Esophagus muscularis mucosa (tissue), 4 donors: ENCODE measurements at places on chromosomes 11 and 22. TPM values are rescaled to one million over a fixed set of nuclear protein-coding genes. Genes with fewer than 3 reads are reported as not detected.

GRCh38 chr22:49433717-49434611, 393.7 kb downstream of the BRD1 start:
- no peak for DNase-seq

Gene ACO2
- total RNA-seq, result 187 TPM

- no peak for DNase-seq
These were observed 563.2 kb downstream of the TMEM135 start for GRCh38 chr11:87600938-87601337.

Gene CNIH2
- total RNA-seq, result not detected

- DNase-seq, result peak; percentile 81
These were observed 107.0 kb downstream of the KCNQ1OT1 start for GRCh38 chr11:2592559-2593392.

- DNase-seq, result no peak
These were observed 19.4 kb downstream of the EHF start for GRCh38 chr11:34640050-34640923.

DNA sequence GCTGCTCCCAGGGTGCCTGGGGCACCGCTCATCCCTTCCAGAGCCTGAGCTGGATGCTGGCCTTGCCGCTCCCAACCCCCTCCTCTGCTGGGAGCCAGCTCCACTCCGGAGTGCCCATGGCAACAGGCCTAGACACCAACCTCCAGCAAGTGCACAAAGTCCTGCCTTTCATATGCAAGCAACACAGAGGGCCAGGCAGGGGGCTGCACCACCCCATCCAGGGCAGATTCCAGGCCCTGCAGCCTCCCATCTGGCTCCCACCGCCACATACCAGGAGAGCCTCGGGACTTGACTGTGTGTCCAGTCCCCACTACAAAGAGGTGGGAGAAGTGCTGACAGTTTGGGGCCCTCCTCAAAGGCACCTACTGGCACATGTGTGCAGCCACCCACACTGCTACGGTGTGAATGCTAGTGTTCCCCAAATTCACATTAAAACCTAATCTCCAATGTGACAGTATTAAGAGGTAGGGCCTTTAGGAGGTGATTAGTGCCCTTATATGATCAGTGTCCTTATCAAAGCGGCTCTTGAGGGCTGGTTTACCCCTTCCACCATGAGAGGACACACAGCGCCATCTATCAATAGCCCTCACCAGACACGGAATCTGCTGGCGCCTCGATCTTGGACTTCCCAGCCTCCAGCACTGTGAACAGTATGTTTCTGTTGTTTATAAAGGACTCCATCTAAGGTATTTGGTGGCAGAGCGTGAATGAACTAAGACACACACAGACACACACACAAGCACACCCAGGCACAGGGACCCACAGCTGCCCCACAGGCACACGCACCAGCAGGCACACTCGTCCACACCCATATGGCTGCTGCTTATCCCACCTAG, 16.2 kb downstream of the ARVCF start:
- DNase-seq, result no peak

DNA sequence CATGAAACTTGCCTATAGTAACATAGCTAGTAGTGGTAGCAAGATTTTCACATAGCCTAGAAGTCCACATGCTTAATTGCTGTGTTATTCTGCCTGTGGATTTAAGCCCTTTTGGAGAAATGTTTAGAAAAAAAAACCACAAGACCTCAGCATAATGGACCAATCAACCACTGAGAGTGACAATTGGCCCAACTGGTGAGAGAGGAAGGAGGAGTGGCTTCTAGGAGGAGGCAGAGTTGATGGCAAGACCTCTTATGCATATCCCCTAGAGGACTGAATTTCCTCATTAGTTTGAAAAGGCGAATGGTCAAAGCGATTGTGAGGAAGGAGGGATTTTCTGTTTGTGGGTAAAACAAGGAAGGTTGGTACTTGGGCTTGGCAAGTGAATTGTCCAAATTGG, 30.6 kb downstream of the NNMT start:
- no peak for DNase-seq

- DNase-seq, result peak; percentile 77
These were observed 54.3 kb downstream of the SPATA19 start for GRCh38 chr11:133790995-133791394.

GRCh38 chr11:116189408-116190170, 583.2 kb downstream of the BUD13 start:
- DNase-seq, result no peak

- no peak for DNase-seq
These were observed 38.1 kb downstream of the DIXDC1 start for GRCh38 chr11:111975076-111975806.

Gene ROM1
- 8.9 TPM for total RNA-seq

Gene LARGE2
- not detected for total RNA-seq

DNA sequence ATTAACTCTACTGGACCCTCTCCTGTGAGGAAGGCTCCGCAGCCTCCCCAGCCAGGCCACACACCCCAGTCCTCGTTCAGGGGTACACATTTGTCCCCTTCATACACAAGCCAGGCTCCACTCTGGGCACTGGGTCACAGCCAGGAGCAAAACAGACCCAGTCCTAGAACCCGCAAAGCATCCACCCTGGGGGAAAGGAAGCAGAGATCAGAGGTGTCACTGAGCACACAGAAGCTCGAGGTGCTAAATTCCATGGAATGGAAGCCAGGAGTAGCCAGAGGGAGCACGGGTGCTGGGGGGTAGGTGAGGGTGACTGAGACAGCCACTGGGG, 43.6 kb upstream of the TH start:
- DNase-seq, result peak; percentile 79

DNA sequence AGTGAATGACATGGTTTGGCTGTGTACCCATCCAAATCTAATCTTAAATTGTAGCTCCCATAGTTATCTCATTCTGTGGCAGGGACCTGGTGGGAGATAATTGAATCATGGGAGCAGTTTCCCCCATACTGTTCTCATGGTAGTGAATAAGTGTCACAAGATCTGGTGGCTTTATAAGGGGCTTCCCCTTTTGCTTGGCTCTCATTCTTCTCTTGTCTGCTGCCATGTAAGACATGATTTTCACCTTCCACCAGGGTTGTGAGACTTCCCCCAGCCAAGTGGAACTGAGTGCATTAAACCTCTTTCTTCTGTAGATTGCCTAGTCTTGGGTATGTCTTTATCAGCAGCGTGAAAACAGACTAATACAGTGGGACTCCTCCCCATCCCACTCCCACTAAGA, 11.1 kb downstream of the OR5A2 start:
- DNase-seq, result no peak

GRCh38 chr22:39449708-39450107, 7.1 kb upstream of the MGAT3 start:
- DNase-seq, result no peak

Gene KDM4E
- total RNA-seq, result not detected

- no peak for DNase-seq
These were observed 40.0 kb downstream of the KCNJ4 start for GRCh38 chr22:38415046-38415445.

DNA sequence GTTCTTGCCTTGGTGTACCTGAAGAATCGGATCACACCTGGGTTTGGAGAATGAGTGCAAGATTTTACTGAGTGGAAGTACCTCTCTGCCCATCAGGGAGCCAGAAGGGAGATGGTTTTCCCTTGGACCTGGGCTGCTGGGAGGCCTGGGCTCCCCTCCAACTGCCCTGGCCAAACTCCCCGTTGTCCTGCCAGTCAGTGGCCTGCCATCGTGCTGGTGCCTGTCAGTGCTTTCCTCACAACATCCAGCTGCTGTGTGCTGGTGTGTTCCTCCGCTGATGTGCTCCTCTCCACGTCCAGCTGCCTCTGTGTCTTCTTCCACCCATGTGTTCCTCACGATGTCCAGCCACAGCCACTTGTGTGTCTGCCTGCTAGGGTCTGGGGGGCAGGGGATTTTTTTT, 87.9 kb upstream of the CLPB start:
- no peak for DNase-seq
